Immature natural killer cell (primary cell): ENCODE measurements at places on chromosomes 6 and 20. TPM values are rescaled to one million over a fixed set of nuclear protein-coding genes. Genes with fewer than 3 reads are reported as not detected.

GRCh38 chr6:130890521-130890971 lies 63.3 kb downstream of the SMLR1 start:
- no peaks in the 10 kb centered on the region for H3K36me3 ChIP-seq
- peaks cover 2% of the 10 kb centered on the region for H3K27me3 ChIP-seq
- no peak overlapping the region for H3K4me3 ChIP-seq
- no peak for DNase-seq
- H3K27ac ChIP-seq: no peak overlapping the region

DNA sequence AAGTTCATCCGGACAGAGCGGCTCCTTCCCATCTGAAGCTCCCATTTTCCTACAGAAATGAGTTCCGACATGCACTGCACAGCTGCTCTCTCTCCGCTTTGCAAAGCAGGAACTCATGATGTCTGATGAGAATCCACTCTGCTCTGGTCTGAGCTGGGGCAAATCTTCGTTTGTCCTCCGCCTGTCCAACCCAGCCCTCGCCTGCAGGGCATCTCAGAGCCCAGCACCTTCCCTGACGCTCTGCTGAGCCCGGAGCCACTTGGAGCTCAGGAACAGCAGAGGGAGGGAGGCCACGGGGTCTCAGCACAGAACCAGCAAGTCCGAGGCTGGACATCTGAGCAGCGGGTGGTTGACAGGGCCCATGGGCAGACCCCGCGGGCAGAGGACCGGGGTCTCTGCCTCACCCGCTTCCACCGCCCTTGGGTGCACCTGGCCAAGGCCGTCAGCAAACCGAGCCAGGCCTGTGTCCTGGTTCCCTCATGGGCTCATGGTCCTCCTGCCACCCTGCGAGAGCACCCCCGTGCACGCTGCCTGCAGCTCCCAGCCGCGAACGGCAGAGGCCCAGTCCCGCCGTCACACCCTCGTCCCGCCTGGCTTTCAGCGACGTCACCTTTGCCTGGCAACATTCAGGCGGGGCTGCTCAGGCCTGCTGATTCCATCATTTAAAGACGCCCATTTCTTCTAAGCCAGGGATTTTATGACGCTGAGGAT lies 78.5 kb upstream of the BHLHE23 start:
- no peak for DNase-seq
- H3K27me3 ChIP-seq: peaks cover 7% of the 10 kb centered on the region
- no peak overlapping the region for H3K27ac ChIP-seq
- H3K4me1 ChIP-seq: no peaks in the 10 kb centered on the region
- no peak overlapping the region for H3K4me3 ChIP-seq

DNA sequence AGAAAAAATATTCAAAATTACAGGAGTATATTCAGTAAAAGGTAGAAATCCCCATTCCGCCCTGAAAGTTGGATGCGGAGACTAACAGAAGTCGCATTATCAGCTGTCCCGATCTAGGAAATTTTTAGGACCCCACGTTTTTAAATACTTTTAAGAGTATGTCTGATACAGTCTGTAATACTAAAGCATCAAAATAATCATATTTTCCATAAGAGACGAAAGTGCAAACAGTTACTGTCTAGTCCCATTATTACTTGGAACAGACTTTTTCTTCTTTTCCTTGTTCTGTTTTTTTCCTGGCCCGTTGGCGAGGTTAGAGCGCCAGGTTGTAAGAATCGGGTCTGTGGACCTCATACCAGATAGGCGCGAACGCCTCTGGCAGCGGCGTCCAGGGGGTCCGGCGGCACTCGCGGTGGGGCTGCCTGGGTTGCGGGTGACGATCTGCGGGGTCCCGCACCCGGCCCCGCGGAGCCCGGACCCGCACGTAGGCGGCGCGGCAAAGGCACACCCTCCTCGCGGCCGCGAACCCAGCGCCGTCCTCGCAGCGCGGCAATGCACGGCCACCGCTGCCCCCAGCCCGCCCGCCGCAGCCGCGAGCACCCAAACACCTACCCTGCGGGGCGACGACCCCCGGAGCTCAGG lies 460 bp downstream of the PLAGL1 start:
- peak overlapping the region; percentile 37 for H3K4me3 ChIP-seq
- peaks cover 3% of the 10 kb centered on the region for H3K27me3 ChIP-seq

- peaks cover 31% of the 10 kb centered on the region for H3K36me3 ChIP-seq
- H3K4me3 ChIP-seq: no peak overlapping the region
- no peaks in the 10 kb centered on the region for H3K27me3 ChIP-seq
- H3K4me1 ChIP-seq: no peaks in the 10 kb centered on the region
These were observed 91.2 kb upstream of the TMEM181 start for GRCh38 chr6:158468666-158469065.

DNA sequence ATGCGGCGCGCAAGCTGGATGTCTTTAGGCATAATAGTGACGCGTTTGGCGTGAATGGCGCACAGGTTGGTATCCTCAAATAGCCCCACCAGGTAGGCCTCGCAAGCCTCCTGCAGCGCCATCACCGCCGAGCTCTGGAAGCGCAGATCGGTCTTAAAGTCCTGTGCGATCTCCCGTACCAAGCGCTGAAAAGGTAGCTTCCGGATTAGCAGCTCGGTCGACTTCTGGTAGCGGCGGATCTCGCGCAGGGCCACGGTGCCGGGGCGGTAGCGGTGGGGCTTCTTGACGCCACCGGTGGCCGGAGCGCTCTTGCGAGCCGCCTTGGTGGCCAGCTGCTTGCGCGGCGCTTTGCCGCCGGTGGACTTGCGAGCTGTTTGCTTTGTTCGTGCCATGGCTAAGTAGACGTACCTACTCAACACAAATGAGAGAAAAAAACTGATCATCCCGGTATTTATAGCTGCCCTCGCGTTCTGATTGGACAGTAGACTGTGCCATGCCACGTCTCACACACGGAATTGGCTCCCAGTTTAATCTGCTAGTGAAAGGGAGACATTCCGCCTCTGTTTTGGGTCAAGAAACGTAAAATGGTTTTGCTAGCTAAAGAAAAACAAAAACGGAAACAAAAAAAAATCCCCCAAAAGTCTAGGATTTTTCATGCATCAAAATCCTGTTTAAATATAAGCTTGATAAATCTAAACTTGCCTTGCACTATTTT lies 40.1 kb downstream of the OR2B2 start:
- peak overlapping the region; percentile 91 for H3K4me3 ChIP-seq
- peaks cover 36% of the 10 kb centered on the region for H3K27me3 ChIP-seq
- H3K27ac ChIP-seq: peak overlapping the region; percentile 95
- no peaks in the 10 kb centered on the region for H3K36me3 ChIP-seq

Gene SYCP2
- 1.3 TPM for polyA plus RNA-seq

GRCh38 chr6:20092071-20092566 lies 120.2 kb downstream of the MBOAT1 start:
- no peaks in the 10 kb centered on the region for H3K27me3 ChIP-seq
- H3K27ac ChIP-seq: no peak overlapping the region
- H3K4me3 ChIP-seq: no peak overlapping the region
- DNase-seq: no peak

GRCh38 chr6:12479881-12480280 lies 189.7 kb downstream of the EDN1 start:
- no peak overlapping the region for H3K4me3 ChIP-seq
- peaks cover 2% of the 10 kb centered on the region for H3K27me3 ChIP-seq
- no peak overlapping the region for H3K27ac ChIP-seq

Gene RBBP8NL
- not detected for polyA plus RNA-seq

- H3K27me3 ChIP-seq: no peaks in the 10 kb centered on the region
- DNase-seq: no peak
- no peak overlapping the region for H3K27ac ChIP-seq
These were observed 111.4 kb downstream of the QKI start for GRCh38 chr6:163525926-163526325.

GRCh38 chr20:57108742-57109570 lies 157.5 kb downstream of the BMP7 start:
- H3K27ac ChIP-seq: no peak overlapping the region
- H3K27me3 ChIP-seq: peaks cover 4% of the 10 kb centered on the region
- H3K4me1 ChIP-seq: no peaks in the 10 kb centered on the region
- H3K36me3 ChIP-seq: no peaks in the 10 kb centered on the region

GRCh38 chr20:32648761-32649650 lies 24.7 kb downstream of the C20orf203 start:
- no peak for DNase-seq
- peaks cover 1% of the 10 kb centered on the region for H3K27me3 ChIP-seq
- H3K27ac ChIP-seq: no peak overlapping the region
- no peak overlapping the region for H3K4me3 ChIP-seq
- H3K36me3 ChIP-seq: no peaks in the 10 kb centered on the region

- H3K36me3 ChIP-seq: no peaks in the 10 kb centered on the region
- H3K4me1 ChIP-seq: peaks cover 78% of the 10 kb centered on the region
- peaks cover 3% of the 10 kb centered on the region for H3K27me3 ChIP-seq
- DNase-seq: no peak
- no peak overlapping the region for H3K4me3 ChIP-seq
- peak overlapping the region; percentile 36 for H3K27ac ChIP-seq
These were observed 104.8 kb downstream of the ARID1B start for GRCh38 chr6:156881687-156882629.

GRCh38 chr6:31752739-31753319 lies 9.6 kb upstream of the SAPCD1 start:
- no peaks in the 10 kb centered on the region for H3K27me3 ChIP-seq
- no peak for DNase-seq
- no peaks in the 10 kb centered on the region for H3K36me3 ChIP-seq
- H3K27ac ChIP-seq: no peak overlapping the region
- no peak overlapping the region for H3K4me3 ChIP-seq

DNA sequence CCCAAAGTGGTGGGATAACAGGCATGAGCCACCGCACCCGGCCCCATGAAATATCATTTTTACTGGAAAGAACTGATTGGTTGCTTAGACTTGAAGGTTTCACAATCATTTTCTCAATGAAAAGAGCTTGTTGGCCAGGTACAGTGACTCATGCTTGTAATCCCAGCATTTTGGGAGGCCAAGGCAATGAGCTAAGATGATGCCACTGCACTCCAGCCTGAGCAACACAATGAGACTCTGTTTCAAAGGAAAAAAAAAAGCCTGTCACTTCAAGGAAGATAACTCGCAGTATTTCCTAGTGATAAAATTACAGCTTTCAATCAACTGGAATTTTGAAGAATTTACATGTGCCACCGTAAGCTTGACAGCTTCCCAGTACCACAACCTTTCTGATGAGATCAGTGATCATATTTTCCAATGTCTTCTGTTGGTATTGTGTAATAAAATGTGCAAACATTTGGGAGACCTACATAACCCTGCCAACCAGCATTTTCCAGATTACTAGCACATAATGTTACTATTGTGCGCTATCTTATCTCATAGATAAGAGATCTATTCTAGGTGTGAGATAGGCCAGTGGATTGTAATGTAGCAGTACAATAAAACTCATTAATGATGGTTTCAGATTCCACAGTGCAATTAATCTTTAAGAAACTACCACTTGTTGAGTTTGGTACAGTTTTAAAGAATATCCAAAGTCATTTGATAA lies 7.2 kb downstream of the PNLDC1 start:
- DNase-seq: no peak
- H3K36me3 ChIP-seq: peaks cover 9% of the 10 kb centered on the region
- no peaks in the 10 kb centered on the region for H3K4me1 ChIP-seq
- H3K27ac ChIP-seq: no peak overlapping the region
- no peak overlapping the region for H3K4me3 ChIP-seq

GRCh38 chr20:1298888-1299511 lies 29.9 kb downstream of the SDCBP2 start:
- peaks cover 3% of the 10 kb centered on the region for H3K27me3 ChIP-seq
- no peaks in the 10 kb centered on the region for H3K4me1 ChIP-seq
- H3K36me3 ChIP-seq: peaks cover 8% of the 10 kb centered on the region
- no peak for DNase-seq
- H3K27ac ChIP-seq: no peak overlapping the region
- no peak overlapping the region for H3K4me3 ChIP-seq

Gene STMND1
- not detected for polyA plus RNA-seq

- no peak overlapping the region for H3K4me3 ChIP-seq
- peaks cover 13% of the 10 kb centered on the region for H3K36me3 ChIP-seq
- no peak for DNase-seq
- H3K27me3 ChIP-seq: no peaks in the 10 kb centered on the region
- H3K4me1 ChIP-seq: no peaks in the 10 kb centered on the region
These were observed 5.9 kb upstream of the NOX3 start for GRCh38 chr6:155461556-155461955.

DNA sequence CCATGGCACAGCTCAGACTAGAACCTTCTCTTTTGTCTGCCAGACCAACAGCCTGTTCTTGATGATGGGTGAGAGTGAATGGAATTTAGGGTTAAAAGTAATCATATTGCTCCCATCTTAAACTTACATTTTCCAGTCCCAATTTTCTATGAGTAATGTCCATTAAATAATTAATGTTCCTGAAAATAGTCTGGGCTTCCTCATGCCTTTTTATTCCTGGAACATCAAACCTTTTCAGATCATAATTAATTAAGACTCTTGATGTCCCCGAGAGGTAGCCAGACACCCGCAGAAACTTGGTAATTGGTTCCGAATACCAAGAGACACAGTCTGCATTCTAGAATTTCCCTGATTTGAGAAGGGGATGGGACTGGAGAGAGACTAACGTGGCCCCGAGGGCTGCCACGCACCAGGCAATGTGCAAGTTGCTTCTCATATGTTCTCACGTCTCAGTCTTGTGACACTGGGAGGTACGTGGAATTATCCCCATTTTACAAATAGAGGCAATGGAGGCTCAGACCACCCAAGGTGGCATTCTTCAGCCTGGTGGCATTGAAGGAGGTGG lies 78.6 kb upstream of the TOX2 start:
- no peak for DNase-seq
- no peak overlapping the region for H3K27ac ChIP-seq
- peaks cover 5% of the 10 kb centered on the region for H3K36me3 ChIP-seq
- H3K4me1 ChIP-seq: peaks cover 27% of the 10 kb centered on the region
- H3K4me3 ChIP-seq: no peak overlapping the region

DNA sequence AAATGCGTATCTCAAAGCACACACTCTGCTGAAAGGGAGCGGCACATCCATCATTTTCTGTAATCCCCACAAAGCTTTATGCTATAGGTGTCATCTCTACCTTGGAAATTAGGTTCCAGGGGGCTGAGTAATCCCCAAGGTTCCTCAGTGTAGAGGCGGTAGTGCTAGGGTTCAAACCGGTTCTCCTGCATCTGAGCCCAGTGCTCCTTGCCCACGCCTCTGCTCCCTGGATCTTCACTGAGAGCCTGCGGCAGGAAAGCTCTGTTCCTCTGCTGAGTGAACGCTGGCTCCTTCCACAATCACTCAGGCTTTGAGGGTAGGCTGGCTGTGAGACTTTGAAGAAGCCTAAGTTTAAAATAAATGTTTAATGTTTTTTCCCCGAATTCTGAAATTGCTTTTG lies 24.9 kb downstream of the SLC22A23 start:
- H3K4me3 ChIP-seq: no peak overlapping the region
- H3K36me3 ChIP-seq: no peaks in the 10 kb centered on the region
- H3K27ac ChIP-seq: no peak overlapping the region
- no peak for DNase-seq
- no peaks in the 10 kb centered on the region for H3K4me1 ChIP-seq
- H3K27me3 ChIP-seq: peaks cover 7% of the 10 kb centered on the region
